ENCODE measurements at places on chromosomes 2 and 18.

DNA sequence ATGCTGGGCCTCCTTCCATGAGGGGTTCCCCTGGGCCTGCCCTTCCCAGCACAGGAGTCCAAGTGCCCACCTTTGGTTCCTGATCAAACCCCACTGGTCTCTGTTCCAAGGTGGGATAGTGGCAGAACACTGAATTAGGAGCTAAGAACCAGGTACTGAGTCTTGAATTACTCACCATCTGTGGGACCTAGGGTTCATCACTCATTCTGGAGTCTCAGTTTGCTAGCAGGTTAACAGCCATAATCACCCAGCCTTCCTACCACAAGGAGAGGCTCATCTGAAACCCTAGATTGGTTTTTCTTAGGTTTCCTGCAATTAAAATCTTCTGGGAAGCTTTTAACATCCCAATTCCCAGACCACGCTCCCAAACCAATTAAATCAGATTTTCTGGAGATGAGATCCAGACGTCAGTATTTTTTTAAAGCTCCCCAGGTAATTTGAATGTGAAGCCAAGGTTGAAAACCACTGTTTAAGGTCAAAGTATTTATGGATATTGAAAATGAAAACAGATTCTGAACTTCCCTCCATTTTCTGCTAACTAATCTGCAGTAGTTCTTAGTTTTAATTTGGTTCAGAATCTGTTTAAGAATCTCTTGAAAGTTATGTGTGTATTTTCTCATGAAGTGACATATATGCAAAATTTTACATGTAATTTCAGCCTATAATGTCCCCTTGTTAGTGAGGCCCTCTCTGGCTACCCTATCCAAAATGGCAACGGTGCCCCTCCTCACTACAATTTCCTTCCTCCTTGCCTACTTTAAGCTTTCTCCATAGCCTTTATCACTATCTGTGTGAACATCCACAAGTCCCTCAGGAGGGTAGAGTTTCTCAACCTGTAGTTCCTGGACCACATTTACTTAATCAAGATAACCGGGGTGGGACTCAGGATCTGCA, 166.5 kb upstream of the CXCR4 start:
- no peak for DNase-seq

GRCh38 chr2:99692785-99693184, 203.0 kb upstream of the REV1 start:
- DNase-seq = no peak

- DNase-seq = no peak
Measured at GRCh38 chr18:73409242-73409641, 541.5 kb upstream of the NETO1 start.

GRCh38 chr2:240644171-240644651, 18.9 kb downstream of the GPR35 start:
- no peak for DNase-seq

DNA sequence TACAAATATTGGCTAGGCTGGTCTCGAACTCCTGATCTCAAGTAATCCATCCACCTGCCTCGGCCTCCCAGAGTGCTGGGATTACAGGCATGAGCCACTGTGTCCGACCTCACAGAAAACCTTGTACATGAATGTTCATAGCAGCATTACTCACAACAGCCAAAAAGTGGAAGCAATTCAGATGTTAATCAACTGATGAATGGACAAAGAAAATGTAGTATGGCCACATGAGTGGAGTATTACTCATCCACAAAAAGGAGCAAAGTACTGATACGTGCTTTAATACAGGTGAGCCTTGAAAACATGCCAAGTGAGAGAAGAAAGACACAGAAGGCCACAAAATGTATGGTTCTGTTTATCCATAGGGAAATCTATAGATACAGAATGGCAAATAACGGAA, 20.6 kb downstream of the CEP192 start:
- DNase-seq = no peak

GRCh38 chr2:119713819-119714490, 35.0 kb downstream of the TMEM177 start:
- no peak for DNase-seq

DNA sequence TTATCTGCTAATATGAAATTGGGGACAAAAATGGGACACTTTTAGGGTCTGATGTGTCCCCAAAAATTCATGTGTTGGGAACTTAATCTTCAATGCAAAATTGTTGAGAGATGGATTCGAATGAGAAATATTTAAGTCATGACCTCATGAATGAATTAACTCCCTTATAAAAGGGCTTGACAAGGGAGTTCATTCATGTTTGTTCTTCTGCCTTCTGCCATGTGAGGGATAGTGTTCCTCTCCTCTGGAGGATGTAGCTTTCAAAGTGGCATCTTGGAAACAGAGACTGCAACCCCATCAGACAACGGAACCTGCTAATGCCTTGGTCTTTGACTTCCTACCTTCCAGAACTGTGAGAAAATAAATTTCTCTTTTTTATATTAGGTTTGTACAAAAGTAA, 89.2 kb upstream of the LINC00305 start:
- no peak for DNase-seq

DNA sequence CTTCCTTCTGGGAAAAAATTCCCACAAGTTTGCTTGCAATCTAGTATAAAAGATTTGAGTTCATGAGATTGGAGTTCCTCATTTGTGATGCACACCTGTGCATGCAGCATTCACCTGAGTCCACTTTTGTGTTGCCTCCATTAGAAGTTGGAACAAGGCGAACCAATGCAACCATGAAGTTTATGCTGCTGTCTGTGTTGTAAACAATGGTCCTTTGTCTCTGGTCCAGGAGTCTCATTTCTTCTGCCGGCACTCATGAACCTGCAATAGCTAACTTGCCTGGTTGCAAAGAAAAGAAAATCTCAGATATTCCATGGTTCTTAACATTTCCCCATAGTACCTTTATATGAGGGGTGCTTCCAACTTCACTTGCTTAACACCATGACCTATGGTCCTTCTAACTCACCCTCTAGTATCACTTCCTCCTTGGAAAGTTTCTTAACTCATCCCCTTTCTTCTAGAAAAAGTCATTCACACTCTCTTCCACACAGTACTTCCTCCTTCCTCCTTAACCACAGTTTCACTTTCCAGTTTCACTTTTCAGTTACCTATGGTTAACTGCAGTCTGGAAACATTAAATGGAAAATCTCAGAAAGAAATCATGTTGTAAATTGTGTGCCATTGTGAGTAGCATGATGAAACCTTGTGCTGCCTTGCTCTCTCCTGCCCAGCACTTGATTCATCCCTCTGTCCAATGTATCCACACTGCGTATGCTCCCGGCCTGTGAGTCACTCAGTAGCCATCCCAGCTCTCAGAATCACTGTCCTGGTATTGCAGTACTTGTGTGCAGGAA, 128.8 kb upstream of the TRIB2 start:
- DNase-seq = no peak

GRCh38 chr18:21267400-21267799, 25.4 kb downstream of the GREB1L start:
- DNase-seq = no peak

- DNase-seq = no peak
Measured at GRCh38 chr18:32922951-32923430, 150.2 kb upstream of the KLHL14 start.

- DNase-seq = no peak
Measured at GRCh38 chr2:27448381-27448780, 6.2 kb downstream of the KRTCAP3 start.

GRCh38 chr2:33153008-33153407, 206.3 kb downstream of the LTBP1 start:
- DNase-seq = no peak

DNA sequence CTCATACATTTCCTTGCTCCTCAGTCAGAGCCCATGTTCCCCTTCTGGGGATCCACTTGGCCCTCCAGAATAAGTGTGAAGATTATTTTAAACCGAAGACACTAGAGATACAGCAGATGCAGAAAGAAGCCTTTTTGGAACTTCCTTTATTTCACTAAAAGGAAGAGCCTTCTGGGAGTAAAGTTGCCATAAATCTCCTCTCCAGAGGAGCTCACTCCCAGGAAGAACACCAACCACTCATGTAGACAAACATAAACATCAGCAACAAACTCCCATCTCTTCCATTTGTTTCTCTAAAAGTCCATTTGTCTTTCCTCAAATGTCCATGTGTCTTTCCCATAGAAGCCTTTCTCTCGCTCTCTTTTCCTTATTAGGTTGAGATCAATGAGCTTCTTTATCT, 62.4 kb upstream of the MSH6 start:
- no peak for DNase-seq

DNA sequence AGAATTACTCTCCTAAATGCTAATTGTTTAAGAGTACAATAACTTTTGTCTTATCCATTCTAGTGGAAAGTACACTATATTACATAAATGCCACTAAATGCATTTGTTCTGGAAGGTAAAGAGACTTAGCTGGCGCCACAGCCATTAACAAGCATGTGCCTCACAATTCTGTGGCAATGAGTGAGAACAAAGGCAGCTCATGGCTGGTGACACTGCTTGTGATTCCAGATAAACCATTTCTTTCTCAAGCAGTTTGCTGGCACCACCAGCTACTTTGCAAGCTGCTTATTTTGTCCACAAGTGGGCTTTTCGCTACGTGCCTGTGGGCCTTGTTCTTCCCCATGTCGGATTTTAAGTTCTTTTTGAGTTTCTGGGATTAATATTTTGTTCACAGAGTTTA, 147.6 kb upstream of the SMAD7 start:
- DNase-seq = no peak

DNA sequence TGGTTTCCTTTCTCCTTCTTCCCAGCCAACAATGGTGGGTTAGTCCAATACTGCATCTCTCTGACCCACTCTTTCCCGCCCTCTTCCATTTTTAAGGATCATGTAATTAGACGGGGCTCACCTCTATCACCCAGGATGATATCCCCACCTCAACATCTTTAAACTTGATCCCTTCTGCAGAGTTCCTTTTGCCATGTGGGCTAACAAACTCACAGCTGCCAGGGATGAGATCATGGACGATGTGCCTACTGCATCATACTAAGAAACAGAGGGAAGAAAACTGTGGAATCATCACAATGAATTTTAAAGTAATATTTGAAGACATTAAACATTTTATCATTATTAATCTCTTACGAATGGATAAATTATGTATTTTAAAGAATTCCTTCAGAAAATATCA, 183.5 kb downstream of the RDH14 start:
- no peak for DNase-seq

- no peak for DNase-seq
Measured at GRCh38 chr18:51007790-51008139, 22.2 kb upstream of the SMAD4 start.

- no peak for DNase-seq
Measured at GRCh38 chr2:105100046-105100840, 62.4 kb downstream of the MRPS9 start.

- DNase-seq = no peak
Measured at GRCh38 chr2:194883711-194884110, 773.3 kb upstream of the SLC39A10 start.

DNA sequence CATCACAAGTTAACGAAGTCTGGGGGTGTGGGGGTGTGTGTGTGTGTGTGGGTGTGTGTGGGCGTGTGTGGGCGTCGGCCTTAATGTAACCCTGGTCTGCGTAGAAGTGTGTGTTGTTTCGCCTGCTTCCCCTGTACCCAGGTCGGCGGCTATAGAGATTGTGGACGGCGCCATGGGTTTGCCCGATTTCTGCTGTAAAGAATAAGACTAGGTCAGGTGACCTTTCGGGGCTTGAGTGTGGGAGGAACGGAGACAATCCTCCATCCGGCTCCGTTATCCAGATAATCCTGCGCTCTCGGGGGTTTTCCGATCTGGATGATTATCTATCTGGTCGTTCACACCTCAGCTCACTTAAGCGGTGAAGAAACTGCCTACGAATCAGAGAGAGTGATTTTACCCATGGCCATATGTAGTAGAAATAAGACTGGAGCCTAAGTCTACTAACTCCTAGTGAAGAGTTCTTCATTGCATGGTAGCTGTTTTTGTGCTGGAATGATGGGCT, 543 bp downstream of the HADHB start:
- peak; percentile 60 for DNase-seq

DNA sequence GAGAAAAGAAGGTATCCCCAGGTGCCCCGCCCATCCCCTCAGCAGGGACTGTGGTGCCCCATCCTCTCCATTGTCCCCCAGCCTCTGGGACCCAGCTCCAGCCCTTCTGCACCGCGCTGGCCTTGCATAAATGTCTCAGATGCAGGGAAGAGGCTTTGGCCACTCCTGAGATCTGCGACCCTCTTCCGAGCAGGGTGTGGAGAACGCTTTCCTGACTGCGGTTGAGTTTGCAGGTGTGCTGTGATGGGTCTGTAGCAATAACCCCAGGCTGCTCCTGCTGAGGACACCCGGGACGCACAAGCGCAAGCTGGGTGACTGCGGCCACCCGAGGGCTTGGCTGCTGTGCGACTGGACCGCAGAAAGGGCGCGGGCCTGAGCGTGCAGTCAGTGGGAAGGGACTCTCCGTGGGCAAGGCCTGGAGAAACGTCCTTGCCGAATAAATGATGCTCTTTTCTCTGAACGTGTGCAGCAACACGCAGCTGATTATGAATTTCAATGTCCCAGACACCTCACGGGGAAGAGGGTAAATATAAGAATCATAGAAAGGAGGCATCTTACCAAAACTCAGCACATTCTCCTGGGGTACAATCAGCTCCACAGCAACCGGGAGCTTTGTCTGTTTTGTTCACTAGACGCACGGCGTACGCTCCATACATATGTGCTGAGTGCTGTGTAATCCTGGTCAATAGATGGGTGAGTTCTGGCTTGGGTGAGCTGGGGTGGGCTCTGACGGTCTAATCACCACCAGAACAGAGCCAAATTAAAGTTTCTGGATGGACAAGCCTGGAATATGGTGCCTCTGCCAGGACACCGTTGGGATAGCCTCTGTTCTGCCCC, 67.5 kb upstream of the ZNF516 start:
- no peak for DNase-seq

DNA sequence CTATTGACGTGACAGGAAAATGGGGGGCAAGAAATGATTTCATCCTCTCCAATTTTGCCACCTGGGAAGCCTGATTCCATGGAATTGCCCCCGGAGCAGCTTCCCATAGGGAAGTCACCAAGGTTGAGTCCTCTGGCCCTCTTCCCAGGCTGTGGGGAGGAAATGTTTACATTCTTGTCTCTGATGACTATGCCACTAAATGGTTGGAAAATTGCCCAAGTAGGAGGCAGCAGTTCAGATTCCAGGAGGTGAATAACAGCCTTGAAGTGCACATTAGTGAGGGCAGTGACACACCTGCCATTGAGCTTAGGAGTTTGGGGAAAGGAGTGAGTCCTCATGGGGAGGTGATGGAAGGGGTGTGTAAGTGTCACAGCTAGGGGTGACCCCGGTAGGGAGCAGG, 449.2 kb upstream of the DCC start:
- DNase-seq = no peak

DNA sequence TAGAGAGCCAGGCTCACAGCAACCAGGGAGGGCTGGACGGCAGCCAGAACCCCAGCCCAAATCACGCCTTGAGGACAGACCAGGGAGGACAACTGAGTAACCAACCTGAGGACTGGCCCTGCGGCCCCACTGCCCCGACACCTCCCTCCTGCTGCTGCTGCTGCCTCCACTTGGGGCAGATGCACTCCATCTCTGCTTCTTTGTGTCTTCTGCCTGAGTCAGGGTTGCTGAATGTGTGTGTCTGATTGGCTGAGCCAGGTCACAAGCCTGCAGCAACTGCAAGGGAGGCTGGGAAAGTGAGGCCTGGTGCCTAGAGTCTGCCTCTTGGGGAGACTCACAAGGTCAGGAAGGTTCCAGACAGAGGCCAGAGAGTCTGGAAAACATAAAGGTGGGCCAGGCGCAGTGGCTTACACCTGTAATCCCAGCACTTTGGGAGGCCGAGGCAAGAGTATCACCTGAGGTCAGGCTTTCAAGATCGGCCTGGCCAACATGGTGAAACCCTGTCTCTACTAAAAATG, 83.4 kb downstream of the ZFP36L2 start:
- DNase-seq = no peak

- no peak for DNase-seq
Measured at GRCh38 chr2:108022628-108023027, 36.3 kb downstream of the SLC5A7 start.

Data from activated T-cell treated with anti-CD3 and anti-CD28 coated beads, Interleukin-2, amount 50 U/mL, for 4 hours (primary cell).